ENCODE measurements at places on chromosomes 7 and 10. TPM values are rescaled to one million over a fixed set of nuclear protein-coding genes. Genes with fewer than 3 reads are reported as not detected.
A peak's percentile ranks its signal among the peaks of the same experiment; 100 is the strongest.

ZNF786 gene
- total RNA-seq = 3.1 TPM

ASIC3 gene
- 1.2 TPM for total RNA-seq

DNA sequence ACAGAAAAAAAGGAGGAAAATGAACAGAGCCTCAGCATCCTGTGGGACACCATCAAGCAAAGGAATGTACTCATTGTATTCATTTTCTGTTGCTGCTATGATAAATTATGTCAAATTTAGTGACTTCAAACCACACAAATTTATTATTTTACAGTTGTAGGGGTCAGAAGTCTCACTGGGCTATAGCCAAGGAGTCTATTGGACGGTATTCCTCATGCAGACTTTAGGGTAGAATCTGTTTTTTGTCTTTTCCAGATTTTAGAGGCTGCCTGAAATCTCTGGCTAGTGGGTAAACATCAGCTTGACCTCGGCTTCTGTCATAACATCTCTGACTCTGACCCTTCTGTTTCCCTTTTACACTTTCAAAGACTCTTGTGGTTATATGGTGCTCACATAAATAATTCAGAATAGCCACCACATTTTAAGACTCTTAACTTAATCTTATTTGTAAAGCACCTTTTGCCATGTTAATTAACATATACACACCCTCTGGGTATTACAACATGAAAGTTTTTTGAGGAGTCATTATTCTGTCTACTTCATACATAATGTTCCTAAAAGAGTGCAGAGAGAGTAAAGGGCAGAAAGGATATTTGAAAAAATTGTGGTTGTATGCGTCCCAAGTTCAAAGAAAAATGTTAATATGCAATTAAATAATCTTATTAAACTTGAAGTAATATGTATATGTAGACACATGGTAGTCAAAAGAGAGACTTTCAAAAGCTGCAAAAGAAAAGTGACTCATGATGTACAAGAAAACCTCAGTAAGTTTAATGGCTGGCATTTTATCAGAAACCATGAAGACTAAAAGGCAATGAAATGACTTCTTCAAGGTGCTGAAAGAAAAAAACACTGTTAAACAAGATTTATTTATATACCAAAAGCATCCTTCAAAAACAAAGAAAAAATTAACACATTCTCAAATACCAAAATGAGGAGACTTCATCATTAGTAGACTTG lies 70.8 kb upstream of the MEOX2 start:
- DNase-seq = no peak
- H3K4me1 ChIP-seq = no peaks in the 10 kb centered on the region
- H3K4me3 ChIP-seq = no peak overlapping the region
- H3K27me3 ChIP-seq = no peaks in the 10 kb centered on the region
- no peak overlapping the region for H3K27ac ChIP-seq
- no peaks in the 10 kb centered on the region for H3K36me3 ChIP-seq

- no peak overlapping the region for H3K27ac ChIP-seq
- H3K4me3 ChIP-seq = no peak overlapping the region
- no peaks in the 10 kb centered on the region for H3K27me3 ChIP-seq
- DNase-seq = no peak
Observed at GRCh38 chr10:97701438-97702069, 12.0 kb upstream of the MARVELD1 start.

DNA sequence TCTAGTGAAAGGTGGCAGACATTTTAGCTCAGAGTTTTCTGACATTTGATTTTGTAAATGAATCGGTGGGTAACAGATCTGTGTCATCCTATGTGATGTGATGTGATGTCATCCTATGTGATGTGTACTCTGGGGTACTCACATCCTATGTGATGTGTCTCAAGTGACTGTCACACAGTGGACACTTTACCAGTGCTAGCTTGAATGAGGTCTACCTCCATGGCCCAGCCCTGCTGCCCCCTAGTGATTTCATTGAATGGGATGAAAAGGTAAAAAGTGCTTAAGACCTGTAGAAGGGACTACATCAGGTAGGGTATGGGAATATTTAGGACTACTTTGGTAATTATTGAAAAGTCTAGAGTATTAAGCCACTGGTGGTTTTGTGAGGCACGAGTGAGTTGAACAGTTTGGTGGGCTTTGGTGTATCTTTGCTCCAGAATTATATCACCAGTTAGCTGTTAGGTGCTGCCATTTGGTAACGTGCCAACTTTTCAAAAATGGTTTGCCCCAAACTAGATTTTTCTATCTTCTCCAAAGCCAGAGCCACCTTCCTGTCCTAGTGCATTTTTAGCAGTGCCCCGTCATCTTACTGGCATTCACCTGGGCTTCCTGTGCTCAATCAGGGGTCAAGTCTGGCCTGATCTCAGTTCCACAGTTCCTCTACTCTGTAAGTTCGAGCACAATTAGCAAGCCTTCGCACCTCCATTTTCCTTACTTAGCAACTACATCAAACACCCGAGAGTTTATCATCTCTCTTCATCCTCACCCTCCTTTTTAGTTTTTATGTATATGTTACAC lies 9.7 kb downstream of the EIF4H start:
- no peak overlapping the region for H3K27ac ChIP-seq
- H3K4me3 ChIP-seq = no peak overlapping the region
- H3K36me3 ChIP-seq = peaks cover 15% of the 10 kb centered on the region
- H3K27me3 ChIP-seq = no peaks in the 10 kb centered on the region
- DNase-seq = no peak
- H3K4me1 ChIP-seq = peaks cover 91% of the 10 kb centered on the region

GRCh38 chr7:109751241-109751640 lies 1181.6 kb downstream of the DNAJB9 start:
- H3K27ac ChIP-seq = no peak overlapping the region
- no peak overlapping the region for H3K4me3 ChIP-seq
- no peaks in the 10 kb centered on the region for H3K4me1 ChIP-seq
- H3K36me3 ChIP-seq = no peaks in the 10 kb centered on the region
- H3K27me3 ChIP-seq = no peaks in the 10 kb centered on the region

DNA sequence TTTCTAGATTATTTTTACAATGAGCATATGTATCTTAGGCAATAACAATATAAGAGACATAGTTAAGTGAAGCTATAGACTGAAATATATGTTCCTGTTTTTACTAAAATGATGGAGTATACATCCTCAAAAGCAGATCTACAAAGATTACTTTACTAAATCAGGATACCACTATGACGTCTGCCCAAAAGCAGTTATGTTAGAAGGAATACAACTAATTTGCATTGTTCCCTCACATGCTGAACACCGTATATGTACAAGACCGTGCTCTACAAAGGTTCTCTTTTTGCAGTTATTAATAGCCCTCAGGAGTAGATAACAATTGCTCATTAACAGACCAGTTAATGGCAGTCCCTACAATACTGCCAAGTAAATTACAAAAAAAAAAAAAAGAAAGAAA lies 137.5 kb downstream of the CD36 start:
- H3K36me3 ChIP-seq = no peaks in the 10 kb centered on the region
- no peak overlapping the region for H3K27ac ChIP-seq
- DNase-seq = no peak

GRCh38 chr7:44767912-44768627 lies 19.4 kb downstream of the ZMIZ2 start:
- H3K4me3 ChIP-seq = no peak overlapping the region
- H3K27ac ChIP-seq = peak overlapping the region; percentile 81
- H3K36me3 ChIP-seq = peaks cover 47% of the 10 kb centered on the region
- peak; percentile 76 for DNase-seq

DNA sequence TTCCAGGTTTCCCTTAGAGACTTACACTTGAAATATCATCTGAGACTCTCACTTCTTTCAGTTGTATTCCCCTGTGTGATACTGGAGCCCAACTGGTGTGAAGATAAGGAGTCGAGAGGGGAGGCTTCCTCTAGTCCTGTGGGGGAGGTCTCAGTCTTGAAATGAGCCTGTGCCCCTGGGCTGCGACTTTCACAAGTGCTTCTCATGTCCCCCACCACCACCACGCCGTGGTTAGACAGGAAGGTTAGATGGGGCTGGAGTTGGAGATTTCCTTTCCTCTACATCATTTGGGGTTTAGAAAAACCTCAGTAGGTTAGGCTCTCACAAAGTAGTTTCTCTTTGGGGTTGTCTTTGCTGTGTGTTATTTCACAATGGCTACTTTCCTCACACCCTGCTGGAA lies 25.6 kb upstream of the MKX start:
- H3K4me1 ChIP-seq = no peaks in the 10 kb centered on the region
- H3K27me3 ChIP-seq = no peaks in the 10 kb centered on the region
- no peak for DNase-seq
- H3K27ac ChIP-seq = no peak overlapping the region

- H3K4me3 ChIP-seq = no peak overlapping the region
- no peak overlapping the region for H3K27ac ChIP-seq
- H3K27me3 ChIP-seq = no peaks in the 10 kb centered on the region
Observed at GRCh38 chr7:151175047-151175792, 7.7 kb upstream of the GBX1 start.

GRCh38 chr10:21694631-21695030 lies 160.6 kb downstream of the MLLT10 start:
- DNase-seq = no peak
- H3K4me3 ChIP-seq = no peak overlapping the region
- H3K4me1 ChIP-seq = no peaks in the 10 kb centered on the region
- no peaks in the 10 kb centered on the region for H3K27me3 ChIP-seq

DNA sequence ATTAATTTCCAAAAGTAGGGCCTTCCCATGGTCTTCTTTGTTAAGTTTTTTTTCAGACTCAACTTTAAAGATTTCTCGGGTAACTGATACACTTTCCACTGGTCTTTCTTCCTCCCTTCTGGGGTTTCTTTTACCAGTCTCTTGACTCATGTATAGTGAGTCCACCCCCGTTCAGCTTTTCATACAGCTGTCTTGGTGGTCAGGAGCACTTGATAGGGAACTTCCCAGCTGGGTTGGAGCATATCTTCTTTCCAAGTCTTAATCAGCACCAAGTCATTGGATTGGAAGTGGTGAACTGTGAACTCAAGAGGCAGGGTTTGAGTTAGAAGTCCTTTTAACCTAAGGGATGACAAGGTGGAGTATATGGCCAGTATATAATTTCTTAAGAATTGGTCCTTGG lies 29.2 kb upstream of the ELOVL3 start:
- no peak for DNase-seq
- no peaks in the 10 kb centered on the region for H3K27me3 ChIP-seq
- no peaks in the 10 kb centered on the region for H3K4me1 ChIP-seq
- H3K36me3 ChIP-seq = no peaks in the 10 kb centered on the region
- no peak overlapping the region for H3K4me3 ChIP-seq

DNA sequence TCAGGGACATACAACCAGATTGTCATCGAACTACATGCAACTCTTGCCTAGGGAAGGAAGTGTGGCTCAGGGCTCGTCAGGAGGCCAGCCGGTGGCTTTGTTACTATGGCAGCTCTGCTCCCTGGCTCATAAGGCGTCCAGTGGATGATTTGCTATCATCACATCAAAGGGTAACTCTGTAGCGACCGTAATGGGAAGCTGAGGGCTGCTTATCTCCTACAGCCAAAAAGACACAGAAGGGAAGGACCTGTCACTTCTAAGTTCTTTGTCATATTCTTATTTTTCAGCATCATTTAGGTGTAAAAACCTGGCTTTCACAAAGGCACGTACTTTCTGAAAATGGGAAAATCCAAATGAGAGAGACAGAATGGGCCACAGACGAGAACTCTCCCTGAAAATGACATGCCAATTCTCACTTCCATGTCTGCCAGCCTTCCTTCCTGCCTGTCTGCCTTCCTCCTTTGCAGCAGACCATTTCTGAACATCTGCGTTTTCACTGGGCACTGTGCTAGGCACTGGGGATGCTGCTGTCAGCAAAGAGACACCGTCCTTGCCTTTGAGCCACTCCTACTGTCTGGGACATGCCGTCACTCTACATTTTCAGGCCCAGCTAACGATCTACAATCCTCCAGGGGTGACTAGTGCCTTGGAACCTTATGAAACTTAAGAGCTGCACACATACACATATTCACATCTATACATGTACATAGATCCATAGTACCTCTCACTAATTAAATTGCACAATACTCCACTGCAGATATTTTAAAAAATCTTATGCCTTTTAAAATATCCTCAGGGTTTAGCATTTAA lies 26.9 kb downstream of the ENKUR start:
- H3K4me3 ChIP-seq = no peak overlapping the region
- peaks cover 17% of the 10 kb centered on the region for H3K4me1 ChIP-seq
- H3K36me3 ChIP-seq = no peaks in the 10 kb centered on the region
- no peak overlapping the region for H3K27ac ChIP-seq

GRCh38 chr7:68411742-68412141 lies 1186.5 kb upstream of the AUTS2 start:
- H3K4me3 ChIP-seq = no peak overlapping the region
- no peaks in the 10 kb centered on the region for H3K4me1 ChIP-seq
- H3K27me3 ChIP-seq = no peaks in the 10 kb centered on the region

DNA sequence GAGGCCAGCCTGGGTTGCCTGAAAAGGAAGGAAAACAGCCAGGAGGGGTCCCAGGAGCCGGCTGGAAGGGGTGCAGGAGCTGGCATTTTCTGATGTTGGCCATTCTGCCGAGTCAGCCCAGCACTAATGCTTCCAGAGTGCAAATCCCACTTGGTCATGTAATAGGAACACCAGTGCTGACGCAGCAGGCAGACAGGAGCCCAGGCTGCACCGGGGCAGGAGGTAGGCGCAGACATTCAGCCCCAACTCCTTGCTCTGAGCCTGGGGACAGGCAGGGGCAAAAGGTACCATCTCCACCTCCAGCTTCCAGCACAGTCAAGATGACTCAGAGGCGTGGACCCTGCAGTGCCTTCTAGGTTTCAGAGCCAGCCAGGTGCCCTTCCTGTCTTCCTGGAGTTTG lies 10.2 kb upstream of the YWHAG start:
- DNase-seq = no peak
- no peak overlapping the region for H3K27ac ChIP-seq
- H3K36me3 ChIP-seq = no peaks in the 10 kb centered on the region

GRCh38 chr7:50939021-50939420 lies 156.3 kb upstream of the GRB10 start:
- no peak overlapping the region for H3K4me3 ChIP-seq
- H3K27me3 ChIP-seq = no peaks in the 10 kb centered on the region
- no peak overlapping the region for H3K27ac ChIP-seq
- DNase-seq = no peak

- no peaks in the 10 kb centered on the region for H3K36me3 ChIP-seq
- H3K4me3 ChIP-seq = no peak overlapping the region
- H3K4me1 ChIP-seq = no peaks in the 10 kb centered on the region
- no peak overlapping the region for H3K27ac ChIP-seq
- no peak for DNase-seq
- H3K27me3 ChIP-seq = no peaks in the 10 kb centered on the region
Observed at GRCh38 chr7:101784292-101785127, 32.9 kb upstream of the CUX1 start.

DNA sequence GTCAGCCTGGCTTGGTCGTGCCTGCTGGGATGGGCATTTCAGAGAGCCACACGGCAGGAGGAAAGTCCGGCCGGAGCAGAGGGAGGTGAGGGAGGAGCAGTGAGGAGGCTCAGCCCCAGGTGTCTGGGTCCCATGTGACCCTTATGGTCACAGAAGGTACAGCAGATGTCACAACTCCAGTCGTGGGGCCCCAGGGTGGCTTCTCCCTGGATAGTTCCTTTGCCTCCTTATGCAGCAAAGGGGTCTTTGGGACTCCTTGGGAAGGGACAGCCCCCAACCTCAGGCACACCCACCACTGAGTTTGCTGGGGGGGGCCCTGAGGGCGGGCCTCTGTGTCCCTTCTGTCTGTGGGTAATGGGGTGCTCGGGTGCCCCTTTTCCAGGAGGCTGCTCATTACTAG lies 19.6 kb upstream of the PRKAG2 start:
- no peak for DNase-seq
- no peaks in the 10 kb centered on the region for H3K27me3 ChIP-seq

- no peaks in the 10 kb centered on the region for H3K27me3 ChIP-seq
- no peak for DNase-seq
- H3K36me3 ChIP-seq = no peaks in the 10 kb centered on the region
- H3K27ac ChIP-seq = no peak overlapping the region
Observed at GRCh38 chr7:2087744-2088143, 145.0 kb downstream of the MAD1L1 start.

GRCh38 chr10:132892004-132892403 lies 50.4 kb downstream of the CFAP46 start:
- H3K27me3 ChIP-seq = no peaks in the 10 kb centered on the region
- DNase-seq = no peak
- H3K36me3 ChIP-seq = no peaks in the 10 kb centered on the region
- no peak overlapping the region for H3K4me3 ChIP-seq

All from right atrium auricular region (tissue), 2 donors.